ENCODE measurements at places on chromosomes 12 and 14.

DNA sequence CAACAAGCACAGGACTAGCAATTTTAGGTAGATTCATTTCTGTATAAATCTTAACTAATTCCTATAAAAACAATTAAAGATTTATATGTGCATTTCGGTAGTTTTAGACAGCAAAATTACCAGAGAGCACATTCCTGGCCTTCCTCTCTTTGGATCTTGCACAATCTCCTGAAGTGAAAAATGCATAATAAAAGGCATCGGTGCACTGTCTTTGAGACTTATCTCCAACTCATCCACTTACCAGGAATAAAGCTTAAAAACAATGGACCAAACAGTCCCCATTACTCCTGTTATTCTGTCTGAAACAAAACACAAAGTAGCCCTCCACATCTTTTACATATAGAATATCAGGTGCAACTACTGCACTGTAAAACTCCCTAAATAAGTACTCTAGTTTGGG, 69.3 kb downstream of the HECTD1 start:
- no peak for DNase-seq

DNA sequence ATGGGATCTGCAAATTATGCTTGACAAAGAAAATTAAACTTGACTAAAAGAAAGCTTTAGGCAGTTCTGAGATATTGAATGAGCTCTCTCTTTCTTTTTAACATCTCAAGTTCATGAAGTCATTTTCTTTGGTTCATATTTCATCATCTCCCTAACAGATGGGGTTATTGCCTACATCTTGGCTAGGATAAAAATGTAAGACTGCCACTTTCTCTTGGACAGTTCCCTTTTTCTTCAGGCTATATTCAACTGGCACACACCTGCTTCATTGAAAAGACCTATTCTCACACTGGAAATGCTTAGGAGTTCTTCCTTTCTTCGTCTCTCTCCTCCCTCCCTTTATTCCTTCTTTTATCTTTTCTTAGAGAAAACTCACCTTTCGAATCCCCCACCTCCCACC, 355.9 kb upstream of the SEL1L start:
- DNase-seq, result no peak

- DNase-seq, result peak; percentile 81
These were observed at the start of gene WSCD2 for GRCh38 chr12:108129017-108129812. TSS of gene WSCD2 (plus strand) at chr12:108129288. CDS start at chr12:108195833, 66,545 bp downstream.

DNA sequence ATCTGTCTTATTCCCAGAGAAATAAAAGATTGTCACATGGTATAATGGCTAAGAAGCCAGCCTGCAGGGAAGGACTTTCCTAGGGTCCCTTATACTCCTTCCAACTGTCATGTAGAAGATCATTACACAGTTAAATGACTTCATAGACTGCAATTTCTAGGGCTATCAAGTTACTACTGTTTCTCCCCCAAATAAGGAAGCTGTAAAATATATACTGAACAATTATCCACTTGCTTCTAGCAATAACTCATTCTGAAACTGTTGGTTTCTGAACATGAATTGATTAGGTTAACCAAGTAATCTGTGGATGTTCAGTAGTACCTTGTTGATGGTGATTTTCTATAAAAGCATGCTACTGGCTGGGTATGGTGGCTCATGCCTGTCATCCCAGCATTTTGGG, 44.6 kb downstream of the A2ML1 start:
- DNase-seq, result no peak

DNA sequence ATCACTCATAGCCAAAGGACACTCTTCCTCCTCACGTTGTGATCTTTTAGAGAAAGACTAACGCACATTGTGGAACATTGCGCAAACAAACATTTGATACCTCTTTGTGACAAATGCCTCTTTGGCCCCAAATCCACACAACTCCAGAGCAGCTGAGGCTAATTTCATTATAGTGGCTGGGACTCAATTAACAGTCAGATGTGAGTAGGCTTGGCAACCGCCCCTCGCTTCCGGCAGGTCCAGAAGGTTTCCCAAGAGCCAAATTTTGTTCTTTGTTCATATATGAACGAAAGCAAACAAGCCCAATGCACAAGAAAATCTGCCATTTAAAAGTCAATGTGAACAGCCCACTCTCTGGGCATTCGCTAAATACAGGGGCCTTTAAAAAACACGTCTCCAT, 273.9 kb downstream of the GLT1D1 start:
- peak; percentile 38 for DNase-seq

DNA sequence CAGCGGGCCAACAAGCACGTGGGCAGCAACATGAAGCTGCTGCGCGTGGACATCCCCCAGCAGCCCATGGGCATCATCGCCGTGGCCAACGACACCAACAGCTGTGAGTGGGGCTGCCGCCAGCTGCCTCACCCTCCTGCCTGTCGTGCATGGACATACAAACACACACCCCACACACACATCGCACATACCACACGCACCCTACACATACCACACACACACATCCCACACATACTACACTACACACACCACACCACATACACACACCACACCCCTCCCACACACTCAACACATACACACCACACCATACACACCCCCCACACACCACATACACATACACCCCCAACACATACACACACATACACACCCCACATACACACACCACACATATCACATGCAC, 25.2 kb upstream of the NXPH4 start:
- DNase-seq, result no peak

GRCh38 chr14:90341784-90342183, 10.0 kb upstream of the NRDE2 start:
- DNase-seq, result no peak

DNA sequence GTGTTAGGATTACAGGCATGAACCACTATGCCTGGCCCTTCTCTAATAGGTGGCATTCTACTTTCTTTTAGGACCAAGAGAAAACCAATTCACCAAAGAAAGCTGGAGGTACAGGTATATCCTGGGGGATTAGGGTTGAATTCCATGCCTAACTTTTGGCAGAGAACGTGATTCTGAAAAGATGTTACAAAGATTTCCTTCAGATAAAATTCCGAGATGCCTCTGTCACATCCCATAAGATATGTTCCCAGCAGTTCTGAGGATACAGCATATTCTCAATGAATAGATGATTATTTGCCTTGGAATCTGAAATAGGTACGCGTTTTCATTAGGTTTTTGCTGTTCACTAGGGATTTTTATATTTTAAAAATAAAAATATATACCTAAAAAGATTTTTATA, 111.9 kb upstream of the KRAS start:
- DNase-seq, result no peak

DNA sequence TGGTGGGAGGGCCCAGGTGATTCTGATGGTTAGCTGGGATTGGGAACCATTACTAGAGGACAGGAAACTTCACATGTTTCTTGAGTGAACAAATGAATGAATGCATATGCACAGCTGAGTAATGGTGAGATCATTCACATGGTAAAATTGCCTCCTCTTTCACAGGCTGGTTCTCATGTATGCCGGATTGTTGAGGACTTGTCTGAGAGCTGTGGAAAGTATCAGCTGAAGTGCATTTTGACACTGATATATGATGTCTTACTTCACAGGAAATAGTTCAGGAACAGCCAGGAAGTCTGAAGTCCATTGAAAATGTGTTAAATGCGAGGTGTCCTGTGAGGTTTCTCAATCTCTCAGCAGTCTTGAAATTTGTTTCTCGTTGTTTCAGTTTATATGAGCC, 77.6 kb upstream of the DACT1 start:
- no peak for DNase-seq

DNA sequence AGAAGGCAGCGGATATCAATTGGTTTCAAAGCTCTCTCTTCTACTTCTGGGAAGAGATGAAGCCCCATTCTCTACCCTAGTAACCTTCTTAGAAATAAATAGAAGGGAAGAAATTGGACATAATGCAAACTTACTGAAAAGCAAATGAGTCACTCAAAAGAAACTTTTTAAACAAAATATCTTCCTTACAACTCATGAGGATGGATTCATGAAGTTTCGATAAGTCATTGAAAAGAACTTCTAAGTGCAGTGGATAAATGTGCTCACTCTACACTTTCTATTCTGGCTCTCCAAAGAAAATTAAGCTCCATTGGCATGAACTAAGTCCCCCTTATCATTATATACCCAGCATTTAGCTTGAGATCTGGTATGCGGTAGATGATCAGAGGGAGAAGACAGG, 899.5 kb downstream of the RPS29 start:
- no peak for DNase-seq

- no peak for DNase-seq
These were observed 62.6 kb upstream of the TMCC3 start for GRCh38 chr12:94712815-94713515.

- DNase-seq, result no peak
These were observed 90.4 kb downstream of the PPP2R5C start for GRCh38 chr14:101851736-101852405.

- DNase-seq, result no peak
These were observed 127.5 kb downstream of the SMOC1 start for GRCh38 chr14:70006699-70007098.

- peak; percentile 62 for DNase-seq
These were observed 24.1 kb downstream of the YAF2 start for GRCh38 chr12:42213954-42214426.

DNA sequence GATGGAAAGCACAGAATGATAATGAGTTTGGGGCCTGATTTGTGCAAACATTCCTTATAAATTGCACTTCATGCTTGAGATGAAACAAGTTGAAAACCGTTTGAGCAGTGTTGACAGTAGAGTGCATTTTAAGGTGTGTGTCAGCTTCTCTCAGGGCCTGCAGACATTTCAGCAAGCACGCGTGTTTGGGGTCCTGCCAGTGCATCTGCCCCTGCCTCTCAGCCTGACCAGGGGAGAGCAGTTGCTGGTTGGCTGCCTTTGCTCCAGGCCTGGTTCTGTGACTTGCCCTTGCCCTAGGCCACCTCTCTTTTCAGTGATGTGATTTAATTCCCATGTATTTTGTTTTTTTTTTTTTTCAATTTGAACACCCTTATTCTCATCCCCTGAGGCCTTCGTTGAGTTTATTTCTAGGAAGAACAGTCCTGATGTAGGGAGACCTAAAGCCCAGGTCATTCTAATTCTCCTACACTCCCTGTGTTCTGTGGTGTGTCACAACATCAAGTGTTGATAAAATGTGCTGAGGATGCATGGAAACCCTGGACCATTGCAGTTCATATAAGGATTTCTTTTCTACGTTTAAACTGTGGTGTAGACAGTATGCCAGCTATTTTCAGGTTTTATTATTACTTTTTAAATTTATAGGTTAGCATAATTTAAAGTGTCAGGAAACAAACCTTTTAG, 40.1 kb upstream of the AMN start:
- no peak for DNase-seq

GRCh38 chr12:257521-258321, 4.9 kb downstream of the SLC6A13 start:
- DNase-seq, result no peak

- no peak for DNase-seq
These were observed 36.2 kb upstream of the FZD10 start for GRCh38 chr12:130126023-130126432.

DNA sequence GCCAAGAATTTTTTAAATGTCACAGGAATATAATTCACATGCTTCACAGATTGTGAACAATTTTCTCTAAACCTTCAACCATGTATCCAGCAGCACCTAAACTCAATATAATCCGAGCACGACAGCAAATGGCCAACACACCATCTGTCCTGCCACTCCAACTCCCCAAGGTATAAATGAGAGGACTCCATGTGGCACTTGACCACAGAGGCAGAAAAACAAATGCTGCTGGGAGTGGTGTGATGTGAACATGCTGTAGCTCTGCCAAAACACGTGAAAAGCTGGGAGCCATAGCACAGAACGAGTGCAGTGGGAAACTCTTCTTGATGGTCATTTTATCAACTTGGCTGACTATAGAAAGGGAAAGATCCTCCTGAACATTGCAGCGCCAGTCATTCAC, 70.9 kb downstream of the LLPH start:
- DNase-seq, result no peak

DNA sequence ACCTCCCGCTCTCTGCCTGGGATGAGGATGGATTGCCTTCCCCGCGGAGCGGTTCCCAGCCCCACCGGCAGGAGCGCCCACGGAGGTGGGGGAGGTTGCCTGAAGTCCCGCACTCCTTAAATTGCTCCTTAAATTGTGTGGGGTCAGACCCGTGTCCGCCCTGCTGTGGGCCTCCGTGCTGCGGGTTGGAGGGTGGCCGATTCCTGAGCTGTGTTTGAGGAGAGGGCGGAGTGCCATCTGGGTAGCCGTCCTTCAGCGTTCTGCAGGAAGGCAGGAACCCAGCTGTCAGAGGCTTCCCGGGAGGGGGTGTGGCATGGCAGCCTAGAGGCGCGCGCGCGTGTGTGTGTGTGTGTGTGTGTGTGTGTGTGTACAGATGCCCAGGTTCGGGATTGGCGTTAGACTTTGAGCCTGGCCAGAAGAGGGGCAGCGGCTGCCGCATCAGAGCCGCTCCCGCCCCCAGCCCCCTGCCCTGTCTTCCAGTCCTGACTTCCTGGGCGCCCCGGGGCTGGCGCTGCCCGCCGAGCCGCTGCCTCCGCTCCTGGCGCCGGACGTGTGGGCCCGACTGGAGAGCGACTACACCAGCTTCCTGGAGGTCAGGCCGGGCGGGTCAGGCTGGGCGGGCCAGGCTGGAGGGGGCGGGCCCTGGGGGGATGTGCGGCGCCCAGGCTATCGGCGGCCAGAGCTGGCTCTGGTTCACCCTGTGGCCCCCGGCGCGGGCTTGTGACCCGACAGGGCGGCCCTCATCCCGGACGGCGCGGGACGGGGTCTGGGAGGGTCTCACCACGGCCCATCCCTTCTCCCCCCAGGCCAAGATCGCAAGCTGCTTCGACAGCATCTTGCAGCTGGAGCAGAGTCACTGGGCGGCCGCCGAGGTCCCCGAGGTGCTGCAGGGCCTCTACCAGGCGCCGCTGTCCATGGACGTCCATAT, 9.2 kb downstream of the EXOC3L4 start:
- DNase-seq, result peak; percentile 70

DNA sequence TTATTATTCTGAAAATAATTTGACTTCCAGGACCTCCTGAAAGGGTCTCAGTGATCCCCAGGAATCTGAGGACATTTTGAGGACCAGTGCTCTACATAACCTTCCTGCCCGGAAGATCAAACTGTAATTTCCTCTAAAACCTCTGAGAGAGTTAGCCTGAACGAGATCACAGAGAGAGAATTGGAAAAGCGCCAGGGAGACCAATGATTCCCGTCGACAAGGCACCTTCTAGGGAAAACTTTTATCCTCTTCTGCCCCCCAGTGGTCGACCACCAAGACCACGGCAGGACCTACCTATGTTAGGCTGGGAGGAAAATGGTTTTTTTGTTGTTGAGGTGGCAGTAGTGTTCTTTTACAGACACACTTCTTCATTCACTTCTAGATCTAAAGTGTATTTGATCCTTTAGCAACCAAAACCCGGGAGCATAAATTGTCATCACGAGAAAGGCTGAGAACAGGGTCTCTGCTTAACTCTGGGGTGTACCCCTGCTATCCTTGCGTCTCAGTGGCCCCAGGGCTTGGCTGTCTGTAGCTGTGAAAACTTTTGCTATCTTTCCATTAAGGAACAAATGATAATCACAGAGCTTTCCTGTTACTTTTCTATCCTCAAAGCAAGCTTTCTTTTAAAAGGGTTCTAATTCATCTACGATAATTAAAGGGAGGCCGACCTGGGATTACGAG, 62.9 kb upstream of the NID2 start:
- DNase-seq, result peak; percentile 92

Measured in NCI-H1105 treated with DMSO at 0.1 percent for 48 hours (cell line).